Activated T-helper 9 cell treated with anti-CD3 and anti-CD28 coated beads, Interleukin-2, amount 50 U/mL, for 16 hours (primary cell): ENCODE measurements at places on chromosomes 2 and 18.

- no peak for DNase-seq
These were observed 633.9 kb downstream of the STK39 start for GRCh38 chr2:167613471-167613870.

DNA sequence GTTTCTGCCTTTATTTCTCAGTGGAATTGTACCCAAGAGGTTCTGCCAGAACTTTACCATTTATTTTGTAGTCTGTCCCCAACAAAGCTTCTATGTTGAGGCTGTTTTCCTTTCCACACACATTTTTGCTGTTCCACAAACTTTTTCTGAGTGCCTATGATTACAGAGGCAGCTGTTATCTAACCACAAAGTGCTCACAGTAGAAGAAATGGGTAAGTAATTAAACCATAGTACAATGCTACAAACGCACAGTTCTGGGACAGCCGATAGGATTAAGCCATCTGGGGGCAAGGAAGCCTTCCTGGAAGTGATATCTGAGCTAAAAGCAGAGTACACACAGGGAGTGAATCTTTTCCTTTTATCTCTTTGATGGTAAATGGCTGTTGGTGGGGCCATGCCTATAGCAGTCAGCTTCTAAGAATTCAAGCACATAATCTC lies 3.9 kb upstream of the MGAT4A start:
- DNase-seq: no peak

DNA sequence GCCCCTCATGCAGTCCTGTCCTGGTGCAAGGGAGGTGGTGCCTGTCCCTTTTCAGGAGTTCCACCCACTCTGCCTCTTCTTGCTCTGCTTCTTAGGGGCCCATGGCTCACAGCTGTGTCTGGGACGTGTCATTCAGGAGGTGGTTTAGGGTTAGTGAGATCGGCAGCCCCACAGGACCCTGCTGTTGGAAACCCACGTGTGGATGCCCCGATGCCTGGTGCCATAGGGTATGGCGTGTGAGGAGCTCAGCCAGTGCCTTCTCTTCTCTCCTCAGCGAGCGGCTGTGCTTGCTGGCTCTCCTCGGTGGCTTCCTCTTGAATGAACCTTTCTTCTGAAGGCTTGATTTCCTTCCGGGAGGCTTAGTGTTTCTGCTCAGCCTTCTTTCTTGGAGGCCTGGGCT lies 55.2 kb downstream of the LDLRAD4 start:
- DNase-seq: no peak

DNA sequence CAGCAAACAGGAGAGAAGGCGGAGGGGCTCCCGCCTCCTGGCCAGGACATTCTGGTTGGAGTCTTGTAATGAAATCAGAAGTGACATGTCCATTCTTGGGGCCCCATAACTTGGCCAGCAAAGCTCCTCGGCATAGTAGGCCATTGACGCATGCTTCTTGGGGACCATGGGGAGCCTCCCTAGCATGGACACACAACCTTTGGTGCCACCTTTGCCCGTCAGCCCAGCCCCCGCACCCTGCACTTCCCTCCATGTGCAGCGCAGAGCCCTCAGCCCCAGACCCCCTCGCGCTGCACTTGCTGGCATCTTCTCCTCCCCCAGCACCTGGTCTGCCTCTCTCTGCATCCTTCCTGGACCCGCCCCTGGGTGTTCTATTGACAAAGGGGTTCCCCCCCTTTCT lies 23.1 kb downstream of the DCDC2C start:
- DNase-seq: no peak

DNA sequence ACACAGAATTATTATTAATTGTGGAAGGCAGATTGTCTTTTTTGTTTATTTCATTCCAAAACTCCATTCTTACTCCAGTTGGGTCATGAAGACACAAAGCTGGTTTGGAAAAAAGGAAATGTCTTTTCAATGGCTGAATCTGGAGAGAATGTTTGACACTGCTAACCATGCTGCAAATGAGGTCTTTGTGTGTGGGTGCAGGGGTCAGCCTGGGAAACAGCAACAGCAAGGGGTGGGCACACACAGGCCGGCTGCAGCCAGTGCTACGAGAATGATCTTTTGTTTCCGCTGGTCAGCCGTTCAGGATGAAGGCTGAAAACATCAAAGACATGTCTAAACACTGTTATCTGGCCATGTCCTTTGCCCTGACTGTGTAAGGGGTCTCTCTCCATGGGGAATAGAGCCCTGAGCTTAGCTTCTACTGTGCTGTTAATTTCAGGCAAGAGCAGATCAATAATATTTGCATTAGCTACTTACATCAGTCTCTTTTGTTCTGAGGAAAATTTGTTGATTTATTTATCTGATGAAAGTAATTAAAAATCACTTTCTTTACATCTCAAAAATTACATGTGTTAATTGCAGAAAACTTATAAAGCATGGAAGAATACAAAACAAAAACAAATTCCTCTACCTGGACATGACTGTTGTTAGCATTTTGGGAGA lies 33.3 kb upstream of the E2F6 start:
- DNase-seq: no peak

DNA sequence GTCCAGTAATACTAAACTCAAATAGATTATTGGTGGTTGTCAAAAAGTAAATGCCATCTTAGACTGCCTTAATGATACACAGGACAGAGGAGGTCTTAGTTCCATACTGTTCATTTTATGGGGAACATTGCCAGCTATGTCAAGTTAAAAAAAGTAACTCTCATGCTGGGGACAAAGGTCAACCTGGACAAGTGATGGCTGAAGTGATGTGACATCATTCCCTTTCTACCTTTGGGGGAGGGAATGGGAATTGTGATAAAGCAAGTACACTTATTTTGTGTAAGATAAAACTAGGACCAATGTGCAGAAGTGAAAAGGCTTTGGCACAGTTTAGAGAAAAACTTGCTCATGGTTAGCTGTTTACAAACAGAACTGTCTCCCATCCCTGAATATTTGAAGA lies 24.0 kb upstream of the SNORC start:
- no peak for DNase-seq

DNA sequence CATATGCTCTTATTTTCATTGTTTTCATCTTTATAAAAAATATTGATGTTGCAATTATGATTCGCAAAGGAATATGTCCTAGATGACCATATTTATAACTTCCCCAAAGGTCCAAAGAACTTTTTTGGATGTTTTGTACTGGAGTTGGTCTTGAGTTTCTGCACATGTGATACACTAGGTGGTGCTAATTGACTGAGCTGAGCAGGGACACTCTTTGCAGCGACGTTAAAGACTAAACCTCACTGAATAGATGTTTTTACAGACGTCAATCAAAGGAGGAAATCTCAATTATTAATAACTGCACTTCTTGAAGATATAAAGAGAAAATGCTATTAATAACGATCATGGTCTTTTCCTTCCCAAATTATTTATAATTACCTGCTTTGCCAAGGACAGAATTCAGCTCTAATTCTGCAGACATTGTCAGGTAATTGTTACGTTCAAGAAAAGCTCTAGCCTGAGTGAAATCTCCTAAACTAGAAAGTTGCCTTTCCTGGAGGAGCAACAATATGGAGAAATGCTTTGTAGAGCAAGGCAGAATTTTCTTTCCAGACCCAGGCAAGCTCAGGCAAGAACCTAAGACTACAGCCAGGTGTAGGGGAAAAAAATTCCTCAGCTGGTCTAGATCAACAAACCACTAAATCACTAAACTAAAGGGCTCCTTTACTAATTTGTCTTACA lies 119.3 kb upstream of the RBBP8 start:
- DNase-seq: no peak

DNA sequence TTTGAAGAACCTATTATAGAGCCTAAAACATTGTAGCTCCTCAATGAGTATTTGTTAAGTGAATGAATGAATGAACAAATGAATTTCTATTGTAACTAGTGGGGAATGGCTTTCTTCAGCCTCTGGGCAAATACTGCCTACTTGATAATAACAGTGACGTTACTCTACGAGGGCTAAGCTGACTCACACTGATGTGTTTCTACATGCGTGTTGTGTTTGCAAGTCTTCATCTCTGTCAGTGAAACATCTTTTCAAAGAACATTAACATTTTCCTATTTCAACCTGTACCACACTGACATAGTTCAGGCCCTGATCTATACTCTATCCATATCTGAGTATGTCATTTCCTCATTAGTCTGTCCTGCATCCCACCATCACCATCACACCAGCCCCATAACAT lies 319.9 kb upstream of the ACVR2A start:
- DNase-seq: no peak

GRCh38 chr2:133892352-133892913 lies 324.2 kb upstream of the NCKAP5 start:
- no peak for DNase-seq

DNA sequence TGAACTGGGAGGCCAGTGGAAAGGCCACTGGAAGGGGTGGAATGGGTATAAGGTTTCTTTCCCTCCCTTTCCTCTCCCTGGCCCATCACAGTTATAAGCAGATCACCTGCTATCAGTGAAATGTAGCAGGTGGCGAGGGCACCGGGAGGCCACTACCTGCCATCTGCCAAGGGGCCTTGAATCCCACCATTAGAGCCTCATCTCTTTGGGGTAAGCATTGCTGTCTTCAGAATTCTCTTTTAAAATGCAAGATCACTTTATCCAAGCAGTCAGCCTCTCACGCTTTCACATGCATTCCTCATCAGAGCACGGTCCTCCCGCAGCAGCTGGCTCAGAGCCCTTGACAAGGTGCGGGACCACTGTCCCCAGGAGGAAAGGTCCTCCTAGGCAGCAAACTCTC lies 268.5 kb downstream of the CELF4 start:
- no peak for DNase-seq
